ENCODE measurements at places on chromosomes 5 and 9. TPM values are rescaled to one million over a fixed set of nuclear protein-coding genes. Genes with fewer than 3 reads are reported as not detected.

Gene TRPM6
- total RNA-seq: not detected

Gene OR1J2
- total RNA-seq: not detected

Gene CCNO
- 0.25 TPM for total RNA-seq

Gene SLC22A4
- 10.8 TPM for total RNA-seq

Gene CREB3
- total RNA-seq: 135 TPM

Gene GFI1B
- not detected for total RNA-seq

GRCh38 chr5:123936548-123936947 lies 424.6 kb downstream of the CSNK1G3 start:
- peaks cover 4% of the 10 kb centered on the region for H3K27me3 ChIP-seq
- peaks cover 8% of the 10 kb centered on the region for H3K4me1 ChIP-seq
- H3K36me3 ChIP-seq: peaks cover 5% of the 10 kb centered on the region
- no peak overlapping the region for H3K4me3 ChIP-seq
- no peak overlapping the region for H3K27ac ChIP-seq
- DNase-seq: no peak

DNA sequence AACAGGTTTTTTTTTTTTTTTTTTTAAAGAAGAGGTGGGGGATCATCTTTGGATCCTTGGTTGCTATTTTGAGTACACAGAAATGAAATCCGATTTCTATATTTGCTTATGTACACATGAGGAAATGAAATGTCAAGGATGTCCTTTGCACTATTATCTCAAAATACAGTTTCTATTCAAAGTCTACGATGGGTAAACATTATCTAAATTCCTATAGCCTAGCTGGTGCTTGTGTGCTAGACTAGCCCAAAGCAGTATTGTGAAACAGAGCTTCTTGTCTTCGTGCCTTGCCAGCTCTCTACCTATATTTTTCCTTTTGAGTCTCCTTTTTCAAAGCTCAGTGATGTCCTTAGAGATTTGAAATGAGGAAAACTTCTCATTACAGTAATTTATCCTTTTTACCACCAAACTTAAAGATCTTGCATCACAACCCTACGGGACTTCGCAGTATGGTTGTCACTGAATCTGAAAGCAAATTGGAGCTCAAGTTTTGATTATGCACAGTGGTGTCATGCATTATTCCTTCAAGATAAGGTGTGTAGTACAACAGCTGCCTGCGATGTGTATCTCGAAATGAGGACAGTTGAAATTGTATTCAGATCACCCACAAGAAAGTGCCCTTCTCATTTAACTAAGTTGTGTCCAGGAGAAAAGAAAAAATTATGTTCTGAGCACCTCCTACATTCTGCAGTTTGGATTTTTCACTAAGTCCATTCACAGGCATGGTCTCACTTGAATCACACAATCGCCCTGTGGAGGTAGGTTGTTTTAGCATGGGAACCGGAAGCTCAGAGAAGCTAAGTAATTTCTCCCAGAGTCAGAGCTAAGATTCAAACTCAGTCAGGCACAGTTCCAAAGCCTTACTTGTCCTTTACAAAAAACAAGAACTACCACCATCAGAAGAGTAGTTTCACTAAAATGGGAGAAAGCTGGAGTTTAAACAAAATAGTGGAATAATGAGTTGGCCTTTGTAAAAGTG lies 379.0 kb downstream of the GLIS3 start:
- H3K4me3 ChIP-seq: no peak overlapping the region

DNA sequence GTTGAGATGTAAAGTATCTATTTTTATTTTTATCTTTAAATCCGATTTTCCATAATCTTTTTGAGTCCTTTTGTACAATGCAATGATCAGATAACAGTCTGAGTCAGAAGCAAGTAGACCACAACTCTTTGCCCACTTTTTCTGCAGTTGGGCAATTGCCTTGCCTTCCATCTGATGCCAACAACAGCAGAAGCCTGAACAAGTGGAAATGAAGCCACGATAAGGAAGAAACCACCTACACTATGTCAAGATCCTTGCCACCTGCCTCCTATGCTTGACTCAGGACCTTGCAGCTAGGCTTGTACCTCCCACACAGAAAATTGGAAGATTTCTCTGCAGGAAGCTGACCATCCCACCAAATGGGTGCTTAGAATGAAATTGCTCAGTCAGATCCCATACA lies 78.6 kb downstream of the ANXA1 start:
- no peaks in the 10 kb centered on the region for H3K36me3 ChIP-seq
- no peak overlapping the region for H3K27ac ChIP-seq
- H3K4me3 ChIP-seq: no peak overlapping the region

- no peak for DNase-seq
- peaks cover 25% of the 10 kb centered on the region for H3K27me3 ChIP-seq
- H3K36me3 ChIP-seq: no peaks in the 10 kb centered on the region
These were observed 24.5 kb upstream of the PDZD2 start for GRCh38 chr5:31614151-31615020.

DNA sequence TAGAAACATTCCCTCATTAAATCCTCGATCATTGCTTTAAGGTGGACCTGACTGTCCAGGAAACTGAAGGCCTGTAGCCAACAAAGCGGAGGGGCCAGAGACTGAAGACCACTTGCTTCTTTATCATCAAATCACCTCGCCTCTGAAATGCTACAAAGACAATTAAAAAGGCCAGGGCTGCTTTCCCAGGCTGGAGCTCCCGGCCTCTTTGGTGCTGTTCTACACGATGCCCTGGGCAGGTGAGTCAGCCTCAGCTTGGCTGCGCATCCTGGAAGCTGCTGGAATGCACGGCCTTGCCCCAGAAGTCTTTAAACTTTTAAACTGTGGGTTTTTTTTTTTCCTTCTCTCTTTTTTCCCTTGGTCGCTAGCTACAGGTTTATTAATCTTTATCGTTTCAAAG lies 46.5 kb downstream of the SH3PXD2B start:
- H3K36me3 ChIP-seq: peaks cover under 1% of the 10 kb centered on the region
- peak overlapping the region; percentile 44 for H3K4me3 ChIP-seq
- peaks cover 54% of the 10 kb centered on the region for H3K4me1 ChIP-seq
- no peaks in the 10 kb centered on the region for H3K27me3 ChIP-seq
- peak overlapping the region; percentile 65 for H3K27ac ChIP-seq

DNA sequence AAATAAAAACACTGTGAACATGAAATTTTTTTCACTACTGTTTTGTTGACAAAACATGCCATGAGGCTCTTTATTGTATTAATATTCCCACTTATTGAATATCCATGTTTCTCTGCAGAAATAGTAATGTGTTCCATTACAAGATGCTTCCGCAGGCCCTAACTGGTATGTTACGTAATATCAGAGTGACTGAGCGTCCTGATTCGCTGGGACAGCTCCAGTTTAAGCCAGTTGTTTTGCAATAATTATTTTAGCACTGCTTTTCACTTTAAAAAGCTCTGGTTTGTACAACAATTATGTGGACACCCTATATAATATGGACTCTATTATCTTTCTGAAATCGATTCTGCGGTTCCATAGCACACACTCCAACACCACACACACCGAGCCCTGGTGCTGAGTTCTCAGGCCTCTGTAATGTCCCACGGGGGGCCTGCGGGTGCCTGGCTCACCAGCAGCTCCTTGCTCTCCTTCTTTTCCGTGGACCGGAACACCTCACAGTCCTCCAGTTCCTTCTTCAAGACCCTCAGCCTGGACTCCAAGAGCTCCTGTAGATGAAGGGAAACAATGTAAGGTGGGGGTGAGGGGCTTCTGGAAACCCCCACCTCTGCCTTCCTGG lies 1.8 kb downstream of the TRIM7 start:
- DNase-seq: no peak
- peaks cover 15% of the 10 kb centered on the region for H3K27me3 ChIP-seq
- no peak overlapping the region for H3K27ac ChIP-seq
- peaks cover 28% of the 10 kb centered on the region for H3K4me1 ChIP-seq
- H3K4me3 ChIP-seq: peak overlapping the region; percentile 84
